ENCODE measurements at places on chromosomes 16 and 17. TPM values are rescaled to one million over a fixed set of nuclear protein-coding genes. Genes with fewer than 3 reads are reported as not detected.

TM4SF5 gene
- total RNA-seq, result not detected

GRCh38 chr16:50684823-50685461, 3.8 kb upstream of the SNX20 start:
- no peak for DNase-seq

DNA sequence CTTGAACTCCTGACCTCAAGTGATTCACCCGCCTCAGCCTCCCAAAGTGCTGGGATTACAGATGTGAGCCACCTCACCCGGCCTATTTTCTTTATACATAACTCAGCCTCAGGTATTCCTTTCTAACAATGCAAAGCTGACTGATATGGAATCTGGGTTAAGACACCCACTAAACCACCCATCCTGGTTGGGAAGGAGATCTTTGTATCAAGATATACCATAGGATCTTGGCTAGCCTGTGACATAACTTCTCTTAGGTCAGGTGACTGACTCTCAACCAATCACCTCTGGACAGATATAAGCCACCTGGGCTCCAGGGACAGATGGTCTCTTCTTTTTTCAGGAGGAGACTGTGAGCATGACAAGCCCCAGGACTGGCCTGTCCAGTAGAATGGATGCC, 51.2 kb upstream of the NKD1 start:
- no peak for DNase-seq

GPR142 gene
- not detected for total RNA-seq

DNA sequence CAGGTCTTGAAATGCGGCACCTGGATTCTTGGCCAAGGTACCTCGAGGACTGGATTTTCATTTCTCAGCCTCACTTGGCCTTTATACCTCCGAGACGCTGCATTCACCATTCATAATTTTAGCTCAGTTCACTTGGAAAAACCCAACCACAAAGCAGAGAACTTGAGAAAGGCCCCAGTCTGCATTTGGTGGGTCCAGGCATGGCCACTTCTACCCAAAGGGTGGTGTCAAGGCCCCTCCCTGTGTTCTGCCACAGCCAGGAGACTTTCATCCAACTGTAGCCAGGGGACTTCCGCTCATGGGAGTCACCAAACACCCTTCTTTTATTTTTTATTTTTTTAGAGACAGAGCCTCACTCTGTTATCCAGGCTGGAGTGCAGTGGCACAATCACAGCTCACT, 14.7 kb upstream of the TVP23A start:
- DNase-seq, result no peak

DNA sequence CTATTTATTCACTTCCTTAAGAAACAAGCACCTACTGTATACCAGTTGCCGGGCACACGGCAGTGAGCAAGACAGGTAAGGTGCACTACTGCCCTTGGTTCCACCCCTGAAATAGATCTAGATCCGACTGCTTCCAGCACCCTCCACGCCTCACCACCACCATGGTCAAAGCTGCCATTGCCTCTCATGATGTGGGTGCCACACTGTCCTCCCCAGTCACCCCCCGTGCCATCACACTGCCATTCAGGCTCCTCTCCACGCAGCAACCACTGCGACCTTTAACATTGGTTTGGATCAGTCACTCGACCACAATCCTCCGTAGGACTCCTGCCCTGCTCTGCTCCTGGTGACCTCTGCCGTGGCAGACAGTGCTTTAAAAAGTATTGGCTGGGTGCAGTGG, 226.8 kb downstream of the CPPED1 start:
- no peak for DNase-seq

DNA sequence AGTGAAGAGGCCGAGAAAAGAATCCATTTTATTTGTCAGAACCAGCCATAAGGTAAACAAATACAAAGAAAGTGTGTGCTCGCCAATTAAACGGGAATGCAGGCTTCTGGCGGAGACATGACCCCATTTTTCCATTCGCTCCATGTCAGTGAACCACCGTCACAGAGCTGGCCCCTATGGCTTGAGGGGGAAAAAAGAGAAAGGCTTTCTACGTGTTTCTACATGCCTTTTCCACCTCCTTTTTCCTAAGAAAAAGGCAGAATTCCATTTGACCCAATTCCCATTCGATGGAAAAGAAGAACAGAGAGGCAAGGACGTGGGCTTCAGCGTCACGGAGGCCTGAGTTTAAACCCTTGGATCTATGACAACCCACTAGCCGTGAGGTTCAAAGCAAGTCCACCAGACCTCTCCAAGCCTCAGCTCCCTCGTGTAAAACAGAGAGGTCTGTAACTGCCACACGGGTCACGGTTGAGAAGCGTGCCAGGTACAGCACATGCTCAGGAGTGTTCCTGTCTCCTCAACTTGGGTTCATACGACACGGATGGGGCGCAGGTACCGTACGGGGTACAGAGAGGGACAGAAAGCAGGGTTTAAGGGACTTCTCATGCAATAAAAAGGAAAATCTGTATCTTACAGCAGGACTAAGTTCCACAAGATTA, 91.9 kb downstream of the NXN start:
- DNase-seq, result no peak

DNA sequence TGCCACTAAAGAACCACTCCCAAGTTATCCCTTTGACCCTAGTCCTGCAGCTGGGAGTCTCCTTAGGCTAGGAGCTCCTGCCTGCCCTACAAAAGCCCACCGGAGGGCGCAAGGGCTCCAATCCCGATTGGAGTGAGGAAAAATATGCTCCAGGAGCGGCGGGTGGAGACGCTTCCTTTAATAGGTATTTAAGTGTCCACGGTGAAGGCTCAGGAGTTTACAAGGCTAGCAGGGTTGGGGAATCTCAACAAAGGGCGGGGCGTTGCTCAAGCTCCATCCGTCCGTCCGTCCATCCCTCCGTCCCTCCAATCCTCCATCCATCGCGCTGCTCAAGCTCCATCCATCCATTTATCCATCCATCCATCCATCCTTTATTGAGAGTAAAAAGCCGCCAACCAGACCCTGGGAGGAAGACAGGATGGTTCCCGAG, 556 bp upstream of the SPNS1 start:
- no peak for DNase-seq

DNA sequence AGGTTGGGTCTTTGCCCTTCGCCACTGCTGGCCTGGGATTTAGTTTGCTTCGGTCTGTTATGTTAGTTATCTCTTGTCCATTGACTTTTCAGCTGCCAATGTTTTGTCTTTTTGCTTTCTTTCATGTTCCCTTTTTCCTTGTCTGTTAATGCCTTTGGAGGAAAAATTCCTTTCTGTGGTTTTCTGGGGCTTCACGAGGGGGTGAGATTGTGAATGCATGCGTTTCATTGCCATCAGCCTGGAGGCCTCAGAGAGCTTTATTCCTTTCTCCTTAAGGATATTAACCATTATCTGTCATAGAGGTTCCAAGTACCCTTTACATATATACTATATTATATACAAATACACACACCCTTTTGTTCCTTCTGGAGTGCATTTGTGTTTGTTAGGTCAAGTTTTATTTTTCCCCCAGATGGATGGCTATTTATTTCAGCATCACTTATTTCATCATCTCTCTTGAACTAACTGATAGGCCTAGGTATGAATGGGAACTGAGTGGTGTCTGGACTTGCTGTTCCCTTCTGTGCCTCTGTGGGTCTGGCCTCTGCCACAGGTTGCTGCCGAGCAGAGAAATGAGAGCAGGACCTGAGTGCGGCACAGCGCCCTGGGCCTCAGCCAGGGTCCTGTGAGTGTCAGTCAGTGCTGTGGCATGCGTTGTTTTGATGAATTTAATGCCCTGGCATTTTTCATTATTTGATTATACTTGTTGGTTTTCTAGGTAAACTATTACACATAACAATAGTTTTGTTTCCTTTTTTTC, 193.4 kb downstream of the LGALS9B start:
- DNase-seq, result no peak

DNA sequence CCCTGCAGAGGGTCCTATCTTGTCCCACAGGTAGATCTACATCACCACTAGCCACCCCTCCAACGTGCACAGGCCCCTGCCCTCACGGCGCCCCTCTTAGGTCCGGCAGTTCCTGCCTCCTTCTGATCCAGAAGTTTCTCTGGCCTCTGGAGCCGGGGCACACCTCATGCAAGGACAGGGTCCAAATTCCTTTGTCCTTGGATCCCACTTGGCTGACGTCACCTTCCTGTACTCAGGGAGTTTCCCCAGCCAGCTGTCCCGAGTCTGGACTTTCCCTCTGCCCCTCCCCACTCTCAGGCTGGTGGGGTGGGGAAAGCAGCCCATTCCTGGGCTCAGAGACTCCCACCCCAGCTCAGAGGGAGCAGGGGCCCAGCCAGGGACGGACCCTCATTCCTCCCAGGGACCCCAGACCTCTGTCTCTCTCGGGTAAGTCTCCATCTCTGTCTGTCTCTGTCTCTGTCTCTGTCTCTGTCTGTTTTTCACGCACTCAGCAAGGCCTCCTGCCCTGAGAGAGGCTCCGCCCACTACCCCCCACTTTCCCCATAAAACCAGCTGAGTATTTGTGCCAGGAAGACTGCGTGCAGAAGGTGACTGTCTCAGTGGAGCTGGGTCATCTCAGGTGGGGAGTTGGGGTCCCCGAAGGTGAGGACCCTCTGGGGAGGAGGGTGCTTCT, at the start of gene IL32:
Gene IL32 (plus strand): TSS at position 572 of the 673 bp plus-strand sequence. CDS start 172 bp downstream, outside the sequence.
- DNase-seq, result peak; percentile 43

DNA sequence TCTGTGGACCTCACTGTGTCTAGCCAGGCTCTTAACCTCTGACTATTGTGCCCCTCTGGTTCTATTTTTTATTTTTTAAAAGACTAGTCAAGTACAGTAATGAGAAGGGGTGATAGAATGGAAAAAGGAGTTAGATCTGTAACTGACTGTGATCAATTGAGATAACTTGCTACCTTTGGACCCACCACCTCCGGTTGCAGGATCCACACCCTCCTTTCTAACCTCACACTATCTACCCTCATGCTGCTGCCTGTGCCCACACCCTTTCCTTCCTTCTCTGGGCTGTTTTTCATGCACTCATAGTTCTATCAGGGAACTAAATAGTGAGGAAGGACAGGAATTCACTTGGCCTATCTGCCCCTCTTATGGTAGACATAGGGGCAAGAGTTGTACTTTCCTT, 172.3 kb downstream of the KATNIP start:
- no peak for DNase-seq

DNA sequence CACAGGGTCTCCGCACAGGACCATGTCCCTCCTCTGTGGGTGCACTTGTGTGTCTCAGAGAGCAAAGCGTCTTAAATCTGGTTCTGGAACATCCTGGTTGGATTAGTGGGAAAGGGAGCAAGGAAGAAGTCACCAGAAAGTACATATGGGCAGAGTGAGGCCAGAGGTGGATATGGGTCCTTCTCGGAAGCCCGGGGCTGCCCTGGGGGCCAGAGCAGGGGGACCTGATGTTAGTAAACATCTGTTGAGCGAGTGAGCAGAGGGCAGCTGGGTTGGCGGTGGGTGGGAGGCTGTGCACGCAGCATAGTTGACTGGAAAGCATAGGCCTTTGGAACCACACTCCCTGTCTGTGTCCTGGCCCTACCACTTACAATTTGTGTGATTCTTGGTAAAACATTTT, 22.7 kb downstream of the UNC13D start:
- DNase-seq, result no peak

GRCh38 chr16:67963662-67964321, 4.6 kb downstream of the SLC12A4 start:
- DNase-seq, result no peak

DNA sequence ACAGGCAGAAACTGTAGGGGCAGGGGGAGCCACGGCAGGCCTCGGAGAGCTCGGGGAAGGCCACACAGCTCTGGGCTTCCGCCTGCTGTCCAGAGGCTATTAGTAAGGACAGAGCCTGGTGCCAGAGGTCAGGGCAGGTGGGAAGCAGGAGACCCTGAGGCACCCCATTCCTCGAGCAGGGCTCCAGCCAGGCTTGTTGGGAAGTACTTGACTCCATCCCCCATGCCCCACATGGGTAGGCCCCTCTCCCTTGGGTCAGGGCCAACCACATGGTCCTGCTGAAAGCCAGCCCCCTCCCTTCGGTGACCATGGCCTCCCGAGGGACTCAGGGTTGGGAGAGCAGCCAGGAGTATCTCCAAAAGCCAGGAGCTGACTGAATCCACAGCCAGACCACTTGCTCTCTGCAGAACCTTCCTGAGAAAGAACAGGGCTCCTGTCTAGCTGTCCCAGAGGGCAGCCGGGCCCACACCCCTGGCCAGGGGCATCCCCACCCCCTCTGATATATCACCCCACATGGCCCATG, 17.4 kb upstream of the MPRIP start:
- DNase-seq, result no peak

GRCh38 chr17:9436630-9437029, 139.0 kb downstream of the STX8 start:
- DNase-seq, result no peak

DNA sequence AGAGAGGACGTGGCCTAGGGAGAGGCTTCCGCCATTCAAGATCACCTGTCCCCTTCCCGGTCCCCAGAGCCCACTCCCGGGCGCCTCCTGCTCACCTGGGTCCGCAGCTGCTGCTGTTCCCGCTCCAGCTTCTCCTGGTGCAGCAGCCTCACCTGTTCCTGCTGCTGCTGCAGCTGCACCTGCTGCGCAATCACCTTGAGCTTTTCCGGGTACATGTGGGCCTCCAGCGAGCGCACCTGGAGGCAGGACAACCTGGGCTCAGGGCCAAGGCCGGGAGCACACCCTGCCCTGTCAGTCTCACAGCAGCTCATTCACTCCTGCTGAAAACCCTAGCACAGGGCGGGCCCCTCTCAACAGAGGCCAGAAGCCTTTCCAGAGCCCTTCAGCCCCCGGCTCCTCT, 12.5 kb downstream of the TFAP4 start:
- no peak for DNase-seq

- DNase-seq, result no peak
Observed at GRCh38 chr16:83835586-83836566, 28.1 kb downstream of the HSBP1 start.

- no peak for DNase-seq
Observed at GRCh38 chr17:6474376-6474775, 30.1 kb downstream of the PIMREG start.

- DNase-seq, result no peak
Observed at GRCh38 chr16:10729104-10730048, 14.3 kb upstream of the NUBP1 start.

All from T-helper 17 cell (primary cell).